Glomerular endothelial cell (primary cell): ENCODE measurements at places on chromosomes 2 and 18.

DNA sequence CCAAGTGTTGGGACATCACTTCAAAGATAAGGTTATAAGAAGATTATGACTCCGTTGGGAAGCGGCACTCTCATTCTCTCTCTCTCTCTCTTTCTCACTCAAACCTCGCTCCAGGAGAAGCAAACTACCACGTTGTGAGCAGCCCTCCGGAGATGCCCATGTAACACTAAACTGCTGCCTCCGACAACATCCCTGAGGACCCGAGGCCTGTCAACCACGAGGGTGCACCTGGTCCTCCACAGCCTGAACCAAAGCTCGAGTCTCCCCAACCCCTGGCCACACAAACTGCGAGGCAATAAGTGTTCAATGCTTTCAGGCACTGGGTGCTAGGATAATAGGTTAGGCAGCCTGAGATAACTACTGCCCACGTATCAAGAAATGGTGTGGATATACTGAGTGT is 654.5 kb upstream of the ID2 start:
- DNase-seq = no peak

- DNase-seq = no peak
These were observed 34.9 kb downstream of the ANO7 start for GRCh38 chr2:241223211-241224017.

- DNase-seq = peak; percentile 29
These were observed 1.7 kb downstream of the RBMS1 start for GRCh38 chr2:160491911-160492371.

DNA sequence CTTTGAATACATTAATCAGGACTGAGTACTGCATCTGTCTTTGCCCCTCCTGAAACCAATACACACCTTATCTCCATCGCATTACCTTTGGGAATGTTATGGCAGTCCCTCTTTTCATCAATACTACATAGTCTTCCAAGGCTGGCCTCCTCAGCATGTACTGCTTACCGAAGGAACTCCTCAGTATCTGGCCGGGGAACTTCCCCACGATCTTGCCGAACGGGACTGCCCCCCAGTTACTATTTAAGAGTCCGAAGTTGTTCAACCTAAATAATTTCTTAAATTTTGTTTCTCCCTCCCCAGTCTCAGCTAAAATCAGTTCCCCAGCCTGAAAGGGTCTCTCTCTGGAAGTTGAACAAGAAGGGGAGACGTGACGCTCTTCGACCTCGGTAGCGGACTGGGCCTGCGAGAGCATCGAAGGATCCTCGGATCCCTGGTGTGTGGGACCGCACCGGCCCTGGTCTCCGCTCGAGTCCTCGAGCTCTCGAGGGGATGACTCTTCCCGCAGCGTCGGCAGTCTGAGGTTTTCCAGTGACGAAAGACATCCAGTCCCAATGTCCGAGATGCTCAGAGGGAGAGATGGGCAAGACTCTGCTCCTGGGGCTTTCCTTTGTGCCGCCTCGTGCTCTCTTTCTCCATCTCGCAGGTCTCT is 489 bp downstream of the TRMT61B start:
- peak; percentile 2 for DNase-seq

GRCh38 chr2:42084231-42084671 is 36.4 kb downstream of the PKDCC start:
- DNase-seq = no peak

GRCh38 chr2:162243715-162244114 is 470 bp upstream of the FAP start:
- DNase-seq = no peak

DNA sequence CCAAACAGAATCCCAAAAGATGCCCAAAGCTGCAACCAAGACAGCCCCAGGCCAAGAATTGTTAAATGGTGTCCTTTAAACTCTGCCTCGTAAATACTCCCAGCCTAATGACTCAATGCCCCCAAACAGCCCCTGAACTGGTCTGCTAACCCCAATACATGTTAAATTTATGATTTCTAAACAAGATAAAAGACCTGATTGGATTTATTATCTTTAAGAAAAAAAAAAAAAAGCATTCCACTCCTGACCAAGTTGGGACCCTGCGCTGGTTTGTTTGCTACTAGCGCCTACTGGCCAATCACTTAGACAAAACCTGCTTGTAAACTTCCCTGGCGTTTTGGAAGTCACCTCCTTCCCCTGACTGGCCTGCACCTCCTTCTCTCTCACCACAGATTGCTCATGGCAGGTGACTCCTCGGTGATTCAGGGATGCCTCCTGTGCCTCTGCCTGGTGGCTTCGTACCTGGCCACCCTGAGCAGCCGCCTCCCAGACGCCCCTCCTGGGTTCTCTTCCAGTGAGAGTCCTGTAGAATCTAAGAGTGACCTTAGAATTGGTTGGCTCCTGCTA is 121.3 kb downstream of the BCL11A start:
- DNase-seq = no peak

GRCh38 chr2:107002735-107003134 is 116.8 kb upstream of the ST6GAL2 start:
- no peak for DNase-seq

DNA sequence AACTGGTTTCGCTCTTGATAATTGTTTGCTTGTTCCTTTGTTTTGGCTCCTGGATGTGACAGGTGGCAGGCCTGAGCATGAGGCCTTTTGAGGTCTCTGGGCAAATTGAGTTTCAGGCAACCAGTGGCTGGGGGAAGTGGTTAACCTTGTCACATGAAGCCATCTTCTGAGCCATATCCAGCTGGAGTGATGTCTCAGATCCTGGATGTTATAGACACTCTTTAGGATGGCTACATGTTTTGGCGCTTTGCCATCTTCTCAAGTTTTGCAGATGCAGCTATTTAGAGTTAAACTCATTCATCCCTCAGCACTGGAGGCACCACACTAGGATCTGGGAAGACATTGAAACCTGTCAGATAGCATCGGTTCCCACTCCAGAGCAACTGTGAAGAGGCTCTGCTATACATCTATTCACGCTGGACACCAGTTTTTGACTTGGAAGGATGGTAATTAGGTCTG is 25.3 kb upstream of the TACR1 start:
- no peak for DNase-seq

DNA sequence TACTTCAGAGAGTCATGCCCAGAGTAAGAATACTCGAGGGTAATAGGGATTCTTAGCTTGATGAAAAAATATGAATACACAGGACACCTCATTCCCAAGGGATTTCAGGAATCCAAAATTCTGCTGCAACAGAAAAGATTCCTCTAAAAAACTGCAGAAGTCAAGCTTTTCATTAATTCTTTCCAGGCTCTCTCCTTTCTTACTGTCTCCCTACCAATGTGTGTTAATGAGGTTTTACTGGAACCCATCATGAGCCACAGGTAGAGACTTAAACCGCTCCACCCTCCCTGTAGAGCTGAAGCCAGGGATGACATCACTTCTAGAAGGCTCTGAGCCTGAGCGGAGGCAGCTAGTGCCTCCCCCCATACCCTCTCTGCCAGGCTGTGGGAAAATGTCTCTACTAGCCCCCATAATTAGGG is 3.4 kb downstream of the SDC1 start:
- DNase-seq = no peak

GRCh38 chr2:24225499-24226242 is 50.8 kb downstream of the FAM228A start:
- DNase-seq = no peak

DNA sequence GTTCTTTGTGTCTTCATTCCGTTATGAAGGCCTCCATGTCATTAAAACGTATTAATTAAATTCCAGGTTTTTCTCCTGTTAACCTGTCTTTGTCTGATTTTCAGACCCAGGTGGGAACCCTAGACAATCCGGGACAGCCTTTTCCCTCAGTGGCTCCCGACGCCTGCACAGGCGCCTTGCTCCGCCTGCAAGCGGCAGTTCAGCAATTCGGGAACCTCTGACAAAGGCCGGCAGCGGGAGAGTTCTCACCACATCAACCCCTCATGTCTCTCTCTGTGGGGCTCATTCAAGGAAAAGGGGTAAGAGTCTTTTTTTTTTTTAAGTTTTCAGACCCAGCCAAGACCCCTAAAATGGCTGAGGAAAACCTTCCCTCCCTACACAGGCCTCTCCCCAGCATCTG is 259.8 kb upstream of the SALL3 start:
- DNase-seq = no peak

GRCh38 chr2:231615058-231615671 is 22.5 kb downstream of the TEX44 start:
- DNase-seq = no peak

- no peak for DNase-seq
These were observed 130.2 kb downstream of the SLC4A10 start for GRCh38 chr2:161754379-161754778.

- no peak for DNase-seq
These were observed 37.9 kb downstream of the LCLAT1 start for GRCh38 chr2:30484995-30485394.

DNA sequence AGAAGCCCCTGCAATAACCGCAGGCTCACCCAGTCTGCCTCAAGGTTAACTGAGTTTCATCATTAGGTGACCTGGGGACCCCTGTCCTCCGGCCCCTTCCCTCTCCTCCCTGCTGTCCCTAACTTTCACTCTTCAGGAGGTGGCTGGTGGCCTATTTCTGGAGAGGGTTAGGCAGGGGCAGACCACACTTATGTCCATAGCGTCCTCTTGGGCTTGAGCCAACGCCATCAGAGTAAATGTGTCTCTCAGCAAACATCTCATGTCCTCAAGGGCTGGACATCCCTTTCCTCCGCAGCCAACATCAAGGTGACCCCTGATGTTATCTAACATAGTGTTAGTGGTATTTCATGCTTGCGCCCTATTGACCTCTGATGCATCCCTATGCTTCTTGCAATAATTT is 114.8 kb downstream of the BCL11A start:
- DNase-seq = no peak

DNA sequence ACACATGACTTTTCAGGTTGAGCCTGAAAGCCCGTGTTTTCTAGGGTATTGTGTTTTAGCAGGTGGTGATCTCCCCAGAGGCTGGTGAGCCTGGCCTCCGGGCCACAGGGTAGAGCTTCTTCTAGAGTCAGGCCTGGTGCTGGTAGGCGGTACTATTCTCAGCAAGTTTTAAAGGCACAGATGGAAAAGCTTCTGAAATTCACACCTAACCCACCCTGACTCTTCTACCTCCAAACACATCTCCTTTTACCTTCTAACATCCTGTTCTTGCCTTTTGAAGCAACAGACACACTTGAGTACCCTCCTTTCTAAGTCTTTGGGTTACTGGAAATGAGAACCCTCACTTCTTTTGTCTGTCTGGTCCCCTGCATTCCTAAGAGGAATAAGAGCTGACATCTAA is 191.1 kb downstream of the SETBP1 start:
- DNase-seq = no peak
